ENCODE measurements at places on chromosomes 5 and 9.

DNA sequence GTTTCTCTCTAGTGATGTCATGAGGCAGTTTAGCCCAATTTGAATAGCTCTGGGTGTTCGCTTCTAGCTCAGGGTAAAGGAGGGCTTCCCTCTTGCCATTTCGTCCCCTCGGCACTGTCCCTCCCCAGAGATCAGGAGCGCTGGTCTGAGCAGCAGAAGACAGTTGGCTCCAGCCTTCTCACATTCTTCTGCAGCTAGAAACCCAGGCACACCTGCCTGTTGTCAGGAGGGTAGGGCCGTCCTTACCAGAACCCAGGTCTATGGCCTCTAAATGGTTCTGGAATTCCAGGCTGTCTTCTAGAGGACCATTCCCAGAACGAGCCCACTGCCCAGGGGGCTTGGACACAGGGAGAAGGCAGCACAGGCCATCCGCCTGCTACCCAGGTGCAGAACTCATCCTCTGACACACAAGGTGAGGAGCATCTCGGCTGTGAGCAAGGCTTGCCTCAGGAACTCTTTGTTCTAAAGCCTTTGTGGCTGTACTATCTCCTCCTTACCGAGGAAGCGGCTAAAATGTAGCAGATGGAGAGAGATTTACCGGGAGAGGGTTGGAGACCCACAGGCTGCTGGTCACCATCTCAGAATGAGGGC is 255.6 kb upstream of the IRX2 start:
- no peak for DNase-seq

- peak; percentile 58 for DNase-seq
Measured at GRCh38 chr5:150288361-150288760, 1.2 kb downstream of the CAMK2A start.

DNA sequence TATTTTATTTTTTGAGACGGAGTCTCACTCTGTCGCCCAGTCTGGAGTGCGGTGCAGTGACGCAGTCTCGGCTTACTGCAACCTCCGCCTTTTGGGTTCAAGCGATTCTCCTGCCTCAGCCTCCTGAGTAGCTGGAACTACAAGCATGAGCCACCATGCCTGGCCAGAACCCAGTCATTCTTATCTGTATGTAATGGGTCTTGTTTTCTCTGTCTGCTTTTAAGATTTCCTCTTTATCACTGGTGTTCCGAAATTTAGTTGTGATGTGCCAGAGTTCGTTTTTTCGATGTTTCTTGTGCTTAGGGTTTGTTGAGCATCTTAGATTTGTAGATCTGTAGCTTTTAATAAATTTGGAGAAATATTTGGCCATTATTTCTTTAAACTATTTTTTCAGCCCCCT is 19.2 kb downstream of the SLC25A25 start:
- no peak for DNase-seq

GRCh38 chr5:68460147-68460798 is 244.7 kb downstream of the PIK3R1 start:
- DNase-seq = no peak

- DNase-seq = no peak
Measured at GRCh38 chr9:104970271-104970987, 42.5 kb upstream of the ABCA1 start.

GRCh38 chr5:109242518-109242917 is 167.3 kb downstream of the PJA2 start:
- DNase-seq = no peak

DNA sequence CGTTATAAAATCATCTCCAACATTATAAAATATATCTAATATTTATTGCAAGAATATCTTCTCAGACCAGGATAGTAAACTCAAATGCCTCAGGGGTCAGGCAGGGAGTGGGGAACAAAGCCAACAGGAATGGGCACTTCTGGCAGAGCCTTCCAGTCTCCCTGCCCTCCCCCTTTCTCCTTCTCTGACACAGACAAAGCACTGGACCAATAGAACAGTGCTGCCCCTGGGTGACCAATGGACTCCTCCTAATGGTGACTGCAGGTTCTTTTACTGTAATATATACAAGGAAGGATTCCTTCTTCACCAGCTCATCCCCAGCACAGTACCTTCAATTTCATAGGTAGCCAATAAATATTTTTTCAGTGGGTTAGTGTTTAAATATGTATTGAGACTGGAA is 31.1 kb upstream of the MAMDC2 start:
- no peak for DNase-seq

- no peak for DNase-seq
Measured at GRCh38 chr5:64615895-64616294, 74.4 kb upstream of the SHISAL2B start.

DNA sequence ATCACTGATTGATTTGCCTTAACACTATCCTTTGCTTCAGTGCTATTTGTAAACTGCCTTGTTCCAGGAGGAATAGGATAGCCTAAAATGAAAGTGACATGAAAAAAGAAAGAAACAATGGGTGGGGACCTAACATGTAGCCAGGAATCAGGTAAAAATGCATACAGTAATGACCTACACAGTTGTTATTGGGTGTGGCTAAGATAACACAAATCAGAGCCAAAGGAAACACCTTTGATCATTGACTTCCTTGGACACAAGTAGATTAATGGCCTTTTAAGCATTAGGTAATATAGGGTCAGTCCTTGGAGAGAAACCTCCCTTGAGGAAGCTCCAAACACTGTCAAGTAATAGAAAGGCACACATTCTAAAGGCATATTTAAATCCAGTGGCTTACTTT is 220.4 kb downstream of the TRPM3 start:
- DNase-seq = no peak

DNA sequence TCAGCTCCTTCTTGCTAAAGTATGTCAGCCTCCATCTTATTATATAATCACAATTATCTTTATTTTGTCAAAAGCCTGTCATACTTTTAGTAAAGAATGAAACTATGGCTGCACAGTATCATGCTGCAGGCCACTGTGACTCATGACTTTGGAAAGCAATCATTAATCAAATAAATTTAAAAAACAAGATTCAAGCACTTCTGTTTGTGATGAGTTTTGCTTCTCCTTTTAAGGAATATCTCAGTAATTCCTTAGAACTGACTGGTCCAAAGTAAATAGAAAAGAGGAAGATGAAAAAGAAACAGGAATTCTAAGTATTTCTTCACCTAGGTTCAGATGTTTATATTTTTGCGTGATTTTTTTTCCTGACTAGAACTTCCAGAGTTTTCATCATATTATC is 83.1 kb downstream of the EDIL3 start:
- DNase-seq = no peak

GRCh38 chr9:111959468-111960359 is 63.1 kb downstream of the UGCG start:
- DNase-seq = no peak
